Activated CD8-positive, alpha-beta memory T cell treated with anti-CD3 and anti-CD28 coated beads, Interleukin-2, amount 50 U/mL, for 48 hours (primary cell): ENCODE measurements at places on chromosomes 2 and 18.

DNA sequence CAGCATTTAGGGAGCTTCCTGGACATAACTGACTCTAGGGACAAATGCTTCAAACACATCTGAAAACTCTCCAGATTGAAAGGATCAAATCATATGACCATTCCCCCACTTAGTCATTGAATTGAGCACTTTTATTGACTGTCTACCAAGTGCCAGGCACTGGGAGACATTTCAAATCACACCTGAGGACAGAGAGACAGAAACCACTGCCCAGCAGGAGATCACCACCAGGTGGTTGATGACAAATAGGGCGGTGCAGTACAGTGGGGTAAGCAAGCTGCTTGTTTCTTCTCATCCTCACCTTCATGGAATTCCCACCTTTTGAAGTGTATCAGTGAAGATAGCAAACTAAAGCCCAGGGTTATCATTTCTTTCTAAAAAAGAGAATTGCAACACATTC, 19.0 kb upstream of the CXCR4 start:
- DNase-seq: no peak

DNA sequence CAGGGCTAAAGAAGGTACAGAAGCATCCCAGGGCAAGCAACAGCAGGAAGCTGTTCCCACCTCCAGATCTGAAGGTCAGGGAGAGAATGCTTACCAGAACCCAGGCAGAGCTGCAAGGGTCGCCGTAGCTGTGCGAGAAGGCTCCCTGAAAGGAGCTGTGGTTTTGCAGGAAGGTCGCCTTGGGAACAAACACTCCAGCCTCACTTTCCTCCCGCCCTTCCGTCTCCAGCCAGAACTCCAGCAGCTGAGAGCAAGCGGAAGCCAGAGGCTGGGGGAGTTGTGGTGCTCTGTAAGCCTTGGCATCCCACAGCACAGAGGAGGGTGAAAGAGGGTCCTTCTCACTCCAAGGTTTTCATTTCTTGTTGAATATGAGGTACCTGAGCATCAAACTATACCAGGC, 18.3 kb upstream of the ICOS start:
- DNase-seq: no peak

- DNase-seq: no peak
Measured at GRCh38 chr2:55155206-55155605, 76.9 kb downstream of the CLHC1 start.

- no peak for DNase-seq
Measured at GRCh38 chr18:34048423-34048822, 176.3 kb downstream of the NOL4 start.

DNA sequence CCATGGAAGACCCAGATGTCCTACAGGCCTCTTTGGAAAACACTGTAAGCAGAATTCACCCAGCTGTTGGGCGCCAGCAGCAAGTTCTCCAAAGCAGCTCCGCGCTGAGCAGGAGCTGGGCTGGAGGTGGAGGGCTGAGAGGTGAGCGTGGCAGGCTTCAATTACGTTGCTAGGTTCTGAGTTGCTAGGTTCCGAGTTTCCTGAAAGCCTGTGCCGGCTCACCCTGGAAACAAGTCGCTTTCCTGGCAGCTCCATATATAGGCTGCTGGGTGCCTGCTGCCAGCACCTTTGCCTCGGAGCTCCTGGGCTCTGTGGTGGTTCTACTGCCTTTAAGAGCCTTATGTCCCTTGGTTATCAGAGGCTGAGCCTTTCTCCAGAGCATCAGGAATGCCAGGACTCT, 14.4 kb upstream of the EGR4 start:
- peak; percentile 26 for DNase-seq

GRCh38 chr2:56464613-56465012, 280.8 kb downstream of the CCDC85A start:
- no peak for DNase-seq

- no peak for DNase-seq
Measured at GRCh38 chr2:67346718-67347407, 50.3 kb upstream of the ETAA1 start.

DNA sequence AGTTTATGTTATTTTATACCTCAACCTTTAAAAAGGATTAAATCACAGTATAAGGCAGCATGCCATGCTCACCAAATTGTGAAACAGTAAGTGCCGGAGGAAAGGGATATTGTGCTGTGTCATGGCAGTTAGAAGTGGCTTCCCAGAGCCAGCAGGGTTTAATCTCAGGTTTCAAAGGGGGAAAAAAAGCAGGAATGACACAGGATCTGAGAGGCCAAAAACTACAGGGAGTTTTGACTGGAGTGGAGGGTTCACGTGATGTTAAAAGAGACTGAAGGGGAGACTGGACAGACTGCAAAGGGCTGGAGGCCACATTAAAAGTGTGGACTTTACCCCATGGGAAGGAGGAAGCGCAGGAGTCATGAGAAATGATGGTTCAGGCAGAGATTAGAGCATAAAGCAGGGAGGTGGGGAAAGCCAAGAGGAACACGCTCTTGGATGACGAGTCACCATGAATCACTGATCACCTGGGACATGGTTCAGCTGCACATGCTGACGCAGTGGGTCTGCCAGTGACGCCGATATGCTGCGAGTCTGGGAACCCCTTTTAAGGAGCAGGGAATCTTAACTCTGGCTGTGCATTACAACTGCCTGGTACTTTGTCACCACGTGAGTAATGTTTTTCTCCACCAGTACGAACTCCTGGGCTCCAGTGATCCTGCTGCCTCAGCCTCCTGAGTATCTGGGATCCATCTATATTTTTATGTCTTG, 6.1 kb downstream of the CHMP1B start:
- no peak for DNase-seq

DNA sequence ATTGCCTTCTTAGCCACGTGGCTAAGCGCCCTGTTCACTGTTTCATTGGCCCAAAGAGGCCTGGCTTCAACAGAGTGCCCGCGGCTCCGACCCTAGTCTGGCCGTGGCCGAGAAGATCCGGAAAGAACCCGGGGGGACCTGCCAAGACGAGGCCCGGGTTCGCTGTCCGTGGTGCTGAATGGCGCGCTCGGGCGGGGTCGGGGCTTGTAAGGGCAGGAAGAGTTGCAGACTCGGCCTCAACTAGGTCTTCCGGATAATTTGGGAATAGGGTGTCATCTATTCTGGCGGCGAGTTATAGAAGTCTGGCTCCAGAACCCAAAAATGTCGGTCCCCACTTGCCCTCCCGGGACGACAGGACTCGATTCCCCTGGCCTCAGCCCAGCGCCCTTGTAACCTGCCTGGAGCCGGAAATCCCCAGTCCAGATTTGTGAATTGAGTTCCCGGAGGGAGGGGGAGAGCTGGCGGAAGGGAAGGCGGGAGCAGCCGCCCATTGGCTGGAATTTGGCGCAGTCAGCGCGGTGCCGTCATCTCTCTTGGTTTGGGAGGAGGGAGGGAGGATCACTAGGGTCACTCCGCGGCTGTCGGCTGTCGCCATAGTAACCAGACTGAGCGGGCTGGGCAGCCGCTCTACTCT, 3.5 kb downstream of the CDK5R2 start:
- peak; percentile 86 for DNase-seq

DNA sequence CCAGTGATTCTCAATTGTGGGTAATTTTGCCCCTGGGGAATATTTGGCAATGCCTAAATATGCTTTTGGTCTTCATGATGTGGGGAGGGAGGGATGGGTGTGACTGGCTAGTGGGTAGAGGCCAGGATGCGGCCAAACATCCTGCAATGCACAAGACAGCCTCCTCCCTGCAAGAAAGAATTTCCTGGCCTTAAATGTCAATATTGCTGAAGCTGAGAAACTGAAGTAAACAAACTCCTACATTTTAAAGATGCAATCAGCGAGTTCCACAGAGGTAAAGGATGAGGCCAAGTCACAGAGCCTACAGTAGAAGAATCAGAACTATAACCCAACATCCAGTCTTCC, 272.9 kb upstream of the EPHA4 start:
- no peak for DNase-seq

- DNase-seq: no peak
Measured at GRCh38 chr2:42856891-42857632, 64.7 kb upstream of the HAAO start.

- DNase-seq: peak; percentile 77
Measured at GRCh38 chr2:207165121-207166038, at the start of gene KLF7. Gene KLF7 (minus strand): TSS chr2:207165948. CDS start chr2:207165568, 380 bp downstream.

DNA sequence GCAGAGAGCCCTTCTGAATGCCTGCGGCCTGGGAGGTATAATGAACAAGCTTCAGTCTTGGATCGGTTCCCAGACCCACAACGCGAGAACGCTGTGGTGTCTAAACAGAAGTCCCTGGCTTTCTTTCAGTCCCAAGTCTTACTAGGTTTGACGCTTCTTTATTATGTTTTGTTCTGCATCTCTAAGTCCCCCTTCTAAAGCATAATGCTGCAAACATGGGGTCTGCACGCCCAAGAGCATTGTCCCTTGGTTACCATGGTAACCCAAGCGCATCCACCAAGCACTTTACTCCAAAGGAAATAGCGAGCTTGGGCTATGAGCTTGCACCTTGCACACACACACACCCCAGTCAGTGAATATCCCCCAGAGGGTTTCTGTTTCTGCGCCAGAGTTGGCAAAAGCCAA, 193.7 kb downstream of the INO80D start:
- no peak for DNase-seq

DNA sequence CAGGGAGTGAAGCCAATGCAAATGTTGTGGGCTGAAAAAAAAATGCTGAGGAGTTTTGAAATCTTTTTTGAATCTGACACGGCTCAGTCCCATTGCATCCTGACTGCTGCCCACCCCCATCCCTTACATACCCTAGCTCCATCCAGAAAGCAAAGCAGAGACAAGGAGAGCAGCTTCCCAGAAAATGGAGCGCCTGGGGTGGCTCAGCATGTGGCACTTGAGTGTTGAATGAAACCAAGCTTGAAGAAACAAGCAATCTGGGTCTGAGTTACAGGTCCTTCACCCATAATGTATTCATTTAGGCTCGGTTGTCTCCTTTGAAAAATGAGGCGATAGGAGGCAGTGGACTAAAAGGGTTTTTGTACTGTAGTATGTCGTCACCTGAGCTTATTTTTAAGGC, 244.2 kb upstream of the ACVR2A start:
- no peak for DNase-seq

DNA sequence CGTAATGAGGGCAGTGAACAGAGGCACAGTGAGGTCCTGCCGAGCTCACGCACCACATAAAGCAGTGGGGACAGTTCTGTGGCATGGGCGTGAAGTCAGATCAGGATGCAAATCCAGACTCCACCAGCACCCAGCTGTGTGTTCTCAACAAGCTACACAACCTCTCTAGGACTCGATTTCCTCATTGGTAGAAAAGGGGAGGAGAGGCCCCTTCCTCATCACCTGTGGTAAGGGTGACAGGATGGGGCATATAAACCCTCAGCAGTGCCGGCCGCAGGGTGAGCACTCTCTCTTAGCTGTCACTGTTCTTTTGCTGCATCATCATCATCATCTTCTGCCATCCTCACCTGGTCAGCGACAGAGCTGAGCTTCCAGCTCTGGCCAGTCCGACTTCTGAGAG, 54.8 kb downstream of the C2orf76 start:
- DNase-seq: no peak

GRCh38 chr2:43087413-43087812, 139.0 kb downstream of the ZFP36L2 start:
- no peak for DNase-seq

GRCh38 chr2:235677276-235677788, 183.5 kb downstream of the AGAP1 start:
- DNase-seq: no peak

DNA sequence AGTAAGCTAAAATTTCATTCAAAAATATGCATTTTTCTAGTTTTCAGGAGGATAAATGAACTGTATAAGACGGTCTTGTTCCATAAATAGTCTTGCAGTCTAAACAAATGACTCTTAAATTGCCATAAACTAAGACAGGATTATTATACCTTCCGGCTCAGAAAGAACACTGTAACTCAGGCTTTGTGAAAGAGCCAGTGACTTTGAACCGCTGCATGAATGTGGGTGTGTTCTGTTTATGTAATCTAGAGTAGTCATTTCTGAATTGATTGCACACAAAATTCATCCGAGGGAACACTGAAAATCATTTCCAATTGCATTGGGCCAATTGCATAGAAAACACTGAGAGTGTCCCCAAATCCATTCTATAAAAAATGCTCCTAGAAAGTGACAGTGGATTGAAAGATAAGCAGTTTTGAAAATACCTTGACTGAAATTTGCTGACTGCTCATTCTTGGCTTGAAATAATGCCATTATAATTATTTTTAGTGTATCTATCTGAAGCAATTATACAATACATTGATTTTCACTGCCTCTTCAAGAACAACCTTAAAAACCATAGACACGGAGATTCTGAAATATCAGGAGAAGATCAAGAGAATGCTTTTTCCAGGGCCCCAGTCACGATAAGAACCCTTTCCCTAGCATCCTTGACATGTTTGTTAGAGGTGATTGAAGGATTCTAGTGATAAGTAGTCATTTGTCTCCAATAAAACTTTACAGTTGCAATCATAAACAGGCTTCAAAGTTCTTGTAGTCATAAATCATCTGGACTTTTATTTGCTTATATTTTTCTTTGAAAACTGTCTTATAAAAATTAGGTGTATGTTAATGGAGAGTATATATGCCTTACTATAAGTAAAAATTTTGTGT, 55.4 kb downstream of the CNTNAP5 start:
- DNase-seq: no peak

- no peak for DNase-seq
Measured at GRCh38 chr2:37350034-37350433, 5.6 kb downstream of the QPCT start.

GRCh38 chr2:64779117-64779690, 125.5 kb upstream of the SERTAD2 start:
- DNase-seq: no peak

DNA sequence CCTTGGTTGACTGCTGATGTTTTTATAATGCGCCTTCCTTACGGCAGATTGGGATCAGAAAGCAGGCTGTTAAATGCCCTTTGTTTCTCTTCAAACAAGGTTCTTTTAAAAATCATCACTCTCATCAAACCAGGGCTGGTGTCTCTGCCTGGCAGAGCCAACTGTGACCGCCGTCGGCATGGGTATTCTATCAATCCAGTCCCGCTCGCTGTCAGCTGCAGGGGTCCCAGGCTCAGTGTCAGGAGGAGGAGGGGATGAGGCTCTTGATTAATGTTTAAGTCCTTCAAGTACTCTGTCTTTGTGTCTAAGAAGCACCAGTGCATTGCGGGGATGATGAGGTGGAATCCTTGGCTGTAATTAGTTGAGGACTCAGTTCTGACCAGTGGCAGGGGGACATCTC, 348.1 kb downstream of the RNF144A start:
- DNase-seq: no peak

GRCh38 chr2:5538772-5539171, 153.4 kb upstream of the SOX11 start:
- no peak for DNase-seq

DNA sequence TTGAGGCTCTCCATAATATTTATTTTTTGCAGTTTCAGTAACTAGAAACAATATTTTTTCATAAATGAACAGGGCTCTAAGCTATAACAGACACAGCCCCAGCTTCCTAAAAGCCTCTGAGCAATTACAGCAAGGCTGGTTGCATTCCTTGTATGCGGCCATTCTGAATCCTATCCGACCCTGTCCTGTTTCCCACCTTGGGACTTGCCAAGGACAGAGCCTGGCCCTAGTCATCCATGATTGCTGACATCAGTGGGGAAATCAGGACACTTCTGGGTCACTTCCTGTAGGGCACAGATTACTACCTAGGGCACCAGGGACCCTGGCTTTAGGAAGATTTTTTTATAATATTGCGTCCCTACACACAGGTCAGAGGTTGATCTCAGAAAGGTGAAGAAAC, 5.5 kb downstream of the TMEM177 start:
- no peak for DNase-seq
